ENCODE measurements at places on chromosomes 6 and 20. TPM values are rescaled to one million over a fixed set of nuclear protein-coding genes. Genes with fewer than 3 reads are reported as not detected.
A peak's percentile ranks its signal among the peaks of the same experiment; 100 is the strongest.

- DNase-seq: no peak
These were observed 502.2 kb upstream of the JARID2 start for GRCh38 chr6:14743474-14744211.

- peak; percentile 43 for DNase-seq
These were observed 77.5 kb downstream of the CDH22 start for GRCh38 chr20:46230801-46231282.

GRCh38 chr6:70980727-70981126 is 23.9 kb upstream of the B3GAT2 start:
- no peak for DNase-seq

DNA sequence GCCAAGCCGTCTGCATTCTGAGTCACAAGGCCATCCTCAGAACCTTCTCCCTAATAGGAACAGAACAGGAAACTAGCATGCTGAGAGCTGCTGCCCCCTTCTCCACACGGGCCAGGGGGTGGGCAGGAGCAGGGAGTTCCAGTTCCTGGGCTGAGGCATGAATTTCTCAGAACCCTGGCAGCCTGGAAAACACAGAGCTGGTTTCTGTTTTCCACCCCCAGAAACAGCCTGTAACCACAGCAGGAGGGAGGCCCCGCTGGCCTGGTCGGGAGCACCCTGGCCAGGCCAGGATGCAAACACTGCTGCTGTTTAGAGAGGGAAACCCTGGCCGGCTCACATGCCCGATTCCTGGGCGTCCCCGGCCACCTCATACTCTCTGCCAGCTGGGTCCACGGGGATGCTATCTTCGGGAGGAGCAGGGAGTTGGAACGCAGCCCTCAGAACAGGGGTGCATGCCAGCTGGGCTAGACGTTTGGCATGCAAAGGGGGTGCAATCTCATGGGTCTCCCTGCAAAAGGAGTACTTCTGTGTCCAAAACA is 130.1 kb downstream of the NFATC2 start:
- no peak for DNase-seq

GRCh38 chr6:11282245-11282644 is 49.8 kb upstream of the NEDD9 start:
- DNase-seq: no peak

- no peak for DNase-seq
These were observed 201.8 kb downstream of the ARID1B start for GRCh38 chr6:156978948-156979347.

DNA sequence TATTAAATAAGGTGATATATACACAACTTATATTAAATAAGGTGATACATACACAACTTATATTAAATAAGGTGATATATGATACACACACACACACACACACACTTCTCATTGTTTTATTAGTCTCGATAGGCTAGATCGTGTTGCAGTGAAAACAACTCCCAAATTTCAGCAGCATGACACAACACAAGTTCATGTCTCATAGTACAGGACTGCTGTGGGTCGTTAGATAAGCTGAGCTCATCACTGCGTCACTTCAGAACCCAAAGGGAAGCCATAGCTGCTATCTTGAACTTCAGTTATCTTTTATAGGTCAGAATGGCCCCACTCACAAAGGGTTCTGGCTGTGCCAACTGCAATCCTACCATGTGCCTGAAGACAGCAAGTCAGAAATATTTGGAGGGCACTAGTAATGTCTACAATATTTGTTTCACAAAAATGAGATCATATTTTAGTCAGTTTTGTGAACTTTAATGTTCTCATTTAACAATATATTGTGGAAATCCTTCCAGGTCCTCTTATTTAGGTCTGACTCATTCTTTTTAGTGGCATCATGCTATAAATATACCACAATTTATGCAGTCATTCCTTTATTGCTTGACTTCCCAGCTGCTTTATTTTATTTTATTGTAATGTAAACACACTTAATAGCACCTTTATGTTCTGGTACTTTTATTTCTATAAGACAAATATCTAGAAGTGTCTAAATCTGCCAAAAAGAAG is 290.2 kb downstream of the PHACTR1 start:
- no peak for DNase-seq

- no peak for DNase-seq
These were observed 109.9 kb downstream of the RIN2 start for GRCh38 chr20:19867940-19868371.

GRCh38 chr6:122116835-122117627 is 282.4 kb upstream of the HSF2 start:
- DNase-seq: no peak

GRCh38 chr6:154506991-154507898 is 3.2 kb downstream of the CNKSR3 start:
- no peak for DNase-seq

DNA sequence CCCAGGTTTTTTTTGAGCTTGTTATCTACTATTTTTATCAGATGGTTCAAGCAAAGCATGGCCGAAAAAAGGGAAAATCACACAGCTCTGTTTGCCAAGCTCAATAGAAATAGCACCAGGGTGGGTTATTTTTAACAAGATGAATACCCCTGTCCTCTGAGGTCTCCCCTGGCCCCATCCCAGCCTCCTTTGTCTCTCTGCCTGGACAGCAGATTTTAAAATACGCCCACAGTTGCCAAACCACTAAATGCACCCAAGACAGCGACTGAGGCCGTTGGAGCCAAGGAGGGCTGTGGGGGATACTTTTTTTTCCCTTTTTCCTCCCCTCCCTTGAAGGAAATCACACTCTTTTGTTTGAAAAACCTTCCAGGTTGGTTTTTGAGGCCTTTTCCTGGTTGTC is 106.6 kb downstream of the VEGFA start:
- DNase-seq: no peak

DNA sequence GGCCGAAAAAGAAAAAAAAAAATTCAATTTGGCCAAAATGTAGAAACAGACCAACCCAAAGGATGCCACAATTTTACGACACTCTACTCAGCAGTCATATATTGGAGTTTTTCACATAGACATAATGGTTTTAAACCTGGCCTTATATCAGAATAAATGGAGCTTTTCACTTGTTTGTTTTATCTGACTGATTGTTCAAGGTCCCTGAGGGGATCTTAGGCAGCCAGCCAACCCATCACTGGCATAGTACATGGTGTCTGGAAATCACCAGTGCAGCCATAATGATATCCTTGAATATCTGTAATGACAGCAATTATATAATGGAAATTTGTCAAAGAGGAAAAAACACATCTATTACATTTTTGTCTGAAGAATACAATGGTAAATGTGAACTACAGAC is 96.9 kb downstream of the PRSS35 start:
- DNase-seq: no peak

DNA sequence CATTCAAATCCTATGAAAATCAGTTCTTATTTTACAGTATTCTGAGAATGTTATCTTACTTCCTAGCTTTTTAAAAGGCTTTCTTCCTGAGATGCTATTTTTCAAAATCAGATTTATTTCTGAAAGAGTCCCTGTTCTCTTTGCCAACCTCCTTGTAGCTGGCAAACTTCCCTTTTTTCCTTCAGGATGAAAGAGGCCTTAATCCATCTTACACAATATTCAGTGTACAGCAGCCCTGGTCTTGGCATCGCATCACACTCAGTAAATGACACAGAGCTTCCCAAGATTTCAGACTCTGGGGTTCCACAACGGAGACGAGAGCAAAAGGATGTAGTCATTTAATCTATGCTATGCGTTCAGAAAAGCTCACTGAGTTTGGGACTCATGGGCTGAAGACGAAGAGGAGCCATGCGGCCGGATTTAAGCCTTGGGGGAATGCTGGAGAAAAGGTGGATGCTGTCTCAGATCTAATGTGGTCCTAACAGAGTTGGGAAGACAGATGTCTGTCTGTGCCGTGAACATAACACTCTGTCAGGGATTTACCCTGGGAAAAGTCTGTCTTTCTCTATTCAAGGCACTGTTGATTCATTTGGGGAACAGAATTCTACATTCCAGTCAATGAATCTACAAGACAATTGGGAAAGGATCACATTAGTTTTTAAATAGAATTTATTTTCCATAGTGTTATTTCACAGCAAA is 616.4 kb upstream of the AGPAT4 start:
- DNase-seq: no peak

DNA sequence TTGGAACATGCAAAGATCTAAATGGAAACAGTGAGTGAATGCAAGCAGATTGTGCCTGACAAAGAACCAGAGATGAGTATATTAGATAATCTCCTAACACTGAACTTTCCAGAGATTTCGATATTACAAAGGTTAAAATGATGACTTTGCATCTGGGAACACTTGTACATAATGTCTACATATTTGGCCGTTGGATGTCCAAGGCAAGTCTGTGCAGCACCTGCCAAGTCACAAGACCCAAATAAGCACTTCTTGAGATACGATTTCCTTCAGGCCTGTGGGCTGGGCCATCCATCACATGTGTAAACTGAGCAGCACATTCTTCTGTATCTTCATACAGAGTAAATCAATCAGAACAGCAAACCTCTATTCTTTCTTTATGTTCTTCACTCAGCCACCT is 32.5 kb upstream of the SMLR1 start:
- no peak for DNase-seq

DNA sequence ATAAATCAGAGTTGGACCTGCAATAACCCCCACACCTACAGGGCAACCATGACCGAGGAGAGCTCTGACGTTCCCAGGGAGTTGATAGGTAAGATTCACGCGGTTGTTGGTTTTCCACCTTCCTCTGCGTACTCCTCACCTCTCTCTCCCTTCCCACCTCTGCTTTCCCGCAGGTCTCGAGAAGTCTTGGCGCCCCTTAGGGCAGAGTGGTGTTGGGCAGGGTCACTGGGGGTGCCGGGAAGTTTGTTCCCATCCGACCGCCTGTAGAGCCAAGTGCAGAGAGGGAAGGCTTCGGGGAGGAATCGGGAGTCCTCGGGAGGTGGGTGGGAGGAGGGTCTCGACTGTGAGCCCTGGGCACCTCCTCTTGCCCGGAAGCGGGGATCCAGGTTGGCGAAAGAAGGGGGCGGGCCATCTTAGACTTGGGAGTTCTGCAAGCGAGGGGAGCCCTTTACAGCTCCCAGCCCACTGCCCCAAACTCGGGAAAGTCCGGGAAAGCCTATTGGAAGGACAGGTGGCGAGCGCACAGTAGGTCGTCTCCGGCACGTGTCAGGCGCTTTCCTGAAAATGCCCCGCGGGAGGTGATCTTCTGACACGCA is 672 bp downstream of the CARMIL1 start:
- DNase-seq: no peak

DNA sequence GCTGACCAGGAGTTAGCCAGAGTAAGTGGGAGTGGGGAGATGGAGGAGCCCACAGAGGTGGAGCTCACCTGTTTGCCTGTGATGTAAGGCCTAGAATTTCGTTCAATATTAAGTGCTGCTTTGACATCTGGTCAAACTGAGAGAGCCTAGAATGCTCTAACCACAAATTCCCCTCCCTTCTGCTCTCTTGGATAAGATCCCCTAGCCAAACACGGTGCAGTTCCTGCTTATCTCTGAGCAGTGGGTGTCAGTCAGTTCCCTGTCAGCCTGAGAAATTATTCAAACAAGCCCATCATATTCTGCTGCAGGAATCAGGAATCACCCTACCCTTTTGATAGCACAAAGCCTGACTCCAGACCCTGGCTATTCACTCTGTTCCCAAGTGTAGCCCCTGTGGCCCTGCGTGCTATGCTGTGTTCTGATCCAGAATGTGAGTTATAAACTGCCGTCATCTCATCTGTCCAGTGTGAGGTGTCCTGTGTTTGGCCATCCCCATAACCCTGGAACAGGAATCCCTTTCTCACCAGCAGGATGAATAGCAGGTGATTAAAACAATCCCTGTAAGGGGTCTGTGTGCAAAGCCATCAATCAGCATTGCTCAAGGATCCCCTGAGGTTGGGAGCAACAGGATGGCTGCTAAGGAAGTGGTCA is 31.8 kb upstream of the ZNF133 start:
- no peak for DNase-seq

GRCh38 chr6:1322156-1322555 is 10.3 kb downstream of the FOXQ1 start:
- DNase-seq: no peak

- no peak for DNase-seq
These were observed 120.2 kb upstream of the MLN start for GRCh38 chr6:33923857-33924514.

OR12D3 gene
- not detected for polyA plus RNA-seq

E2F1 gene
- 12.7 TPM for polyA plus RNA-seq

SLC17A2 gene
- 0.64 TPM for polyA plus RNA-seq

TFEB gene
- 9.4 TPM for polyA plus RNA-seq

CDH26 gene
- polyA plus RNA-seq: 1.1 TPM

PCIF1 gene
- 49.4 TPM for polyA plus RNA-seq

BRPF3 gene
- 55.1 TPM for polyA plus RNA-seq

VSTM2L gene
- polyA plus RNA-seq: 2.2 TPM

PAX1 gene
- 0.29 TPM for polyA plus RNA-seq

CLDN20 gene
- 0.42 TPM for polyA plus RNA-seq
